HS-5 (cell line): ENCODE measurements at places on chromosomes 12 and 14.

DNA sequence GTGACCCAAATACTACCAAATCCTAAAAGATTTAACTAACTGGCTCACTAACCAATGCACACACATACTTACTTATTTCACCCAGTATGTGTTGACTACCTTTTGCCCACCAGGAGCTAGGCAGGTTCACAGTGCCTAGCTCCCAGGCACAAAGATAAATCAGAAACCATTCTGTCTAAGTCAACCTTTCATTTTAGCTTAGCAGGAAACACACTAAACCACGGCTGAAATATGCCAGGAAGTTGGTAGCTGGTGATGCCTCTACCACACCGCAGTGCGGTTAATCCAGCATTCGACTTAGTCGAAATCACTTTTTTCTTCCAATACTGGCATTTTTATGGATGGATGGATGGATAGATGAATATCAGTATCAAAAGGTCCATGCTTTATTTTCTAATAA lies 597.7 kb downstream of the DIO2 start:
- DNase-seq = no peak

DNA sequence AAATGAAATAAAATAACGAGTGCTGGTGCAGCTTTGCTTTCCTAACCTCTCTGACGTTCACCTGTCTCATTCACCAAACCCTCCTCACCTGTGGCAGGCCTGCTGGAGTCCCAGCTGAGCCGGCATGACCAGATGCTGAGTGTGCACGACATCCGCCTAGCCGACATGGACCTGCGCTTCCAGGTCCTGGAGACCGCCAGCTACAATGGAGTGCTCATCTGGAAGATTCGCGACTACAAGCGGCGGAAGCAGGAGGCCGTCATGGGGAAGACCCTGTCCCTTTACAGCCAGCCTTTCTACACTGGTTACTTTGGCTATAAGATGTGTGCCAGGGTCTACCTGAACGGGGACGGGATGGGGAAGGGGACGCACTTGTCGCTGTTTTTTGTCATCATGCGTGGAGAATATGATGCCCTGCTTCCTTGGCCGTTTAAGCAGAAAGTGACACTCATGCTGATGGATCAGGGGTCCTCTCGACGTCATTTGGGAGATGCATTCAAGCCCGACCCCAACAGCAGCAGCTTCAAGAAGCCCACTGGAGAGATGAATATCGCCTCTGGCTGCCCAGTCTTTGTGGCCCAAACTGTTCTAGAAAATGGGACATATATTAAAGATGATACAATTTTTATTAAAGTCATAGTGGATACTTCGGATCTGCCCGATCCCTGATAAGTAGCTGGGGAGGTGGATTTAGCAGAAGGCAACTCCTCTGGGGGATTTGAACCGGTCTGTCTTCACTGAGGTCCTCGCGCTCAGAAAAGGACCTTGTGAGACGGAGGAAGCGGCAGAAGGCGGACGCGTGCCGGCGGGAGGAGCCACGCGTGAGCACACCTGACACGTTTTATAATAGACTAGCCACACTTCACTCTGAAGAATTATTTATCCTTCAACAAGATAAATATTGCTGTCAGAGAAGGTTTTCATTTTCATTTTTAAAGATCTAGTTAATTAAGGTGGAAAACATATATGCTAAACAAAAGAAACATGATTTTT lies 17.1 kb upstream of the AMN start:
- no peak for DNase-seq

DNA sequence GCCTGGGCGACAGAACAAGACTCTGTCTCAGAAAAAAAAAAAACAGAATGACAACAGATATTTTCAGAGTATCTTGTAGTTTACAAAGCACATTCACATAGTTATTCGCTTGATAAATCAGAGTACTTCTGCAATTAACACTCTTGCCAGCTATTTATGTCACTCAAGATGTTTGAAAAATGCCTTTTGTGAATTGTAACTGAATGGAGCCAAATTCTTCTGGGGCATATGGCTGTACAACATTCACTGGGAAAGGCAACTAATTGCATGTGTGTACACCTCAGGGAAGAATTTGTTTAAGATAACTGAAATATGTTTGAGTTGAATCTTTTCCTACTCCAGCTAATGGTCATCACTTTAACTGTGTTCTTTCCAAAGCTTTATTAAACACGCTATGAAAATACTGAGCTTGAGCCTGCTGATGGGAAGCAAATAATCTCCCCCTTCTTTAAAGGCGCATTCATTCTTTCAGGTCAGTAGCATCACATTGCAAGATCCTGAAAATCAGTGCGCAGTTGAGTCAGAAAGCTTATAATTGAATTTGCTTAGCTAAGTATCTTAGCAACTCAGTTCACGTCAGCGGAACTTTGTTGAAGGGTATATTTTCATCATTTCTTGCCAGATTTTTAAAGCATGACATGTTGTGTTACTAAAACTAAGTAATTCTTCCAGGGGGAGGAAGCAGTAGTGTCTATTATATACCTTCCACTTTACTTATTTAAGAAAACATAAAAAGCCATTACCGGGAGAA lies 66.6 kb downstream of the SINHCAF start:
- DNase-seq = no peak

DNA sequence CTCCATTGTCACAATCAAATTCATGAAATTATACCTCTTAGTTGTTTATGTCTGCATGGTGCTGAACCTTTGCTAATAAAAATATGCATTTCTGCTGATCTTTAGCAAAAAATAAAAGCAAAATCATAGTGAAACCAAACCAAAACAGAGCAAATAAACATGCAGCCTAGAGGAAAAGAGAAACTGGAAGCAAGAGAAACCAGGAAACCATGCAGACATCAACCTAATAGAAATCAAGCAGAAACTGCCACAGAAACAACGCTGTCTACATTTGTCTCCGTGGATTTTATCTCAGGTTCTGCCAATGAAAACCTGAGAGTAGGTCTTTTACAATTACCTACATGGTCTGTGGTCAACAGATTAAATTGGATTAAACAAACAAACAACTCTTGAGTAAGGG lies 173.7 kb downstream of the SYT10 start:
- DNase-seq = no peak

- DNase-seq = peak; percentile 30
Observed at GRCh38 chr14:56271970-56272369, 153.8 kb downstream of the PELI2 start.

GRCh38 chr14:75847584-75847983 lies 134.2 kb downstream of the TGFB3 start:
- no peak for DNase-seq

GRCh38 chr12:124713041-124713435 lies 145.6 kb upstream of the NCOR2 start:
- no peak for DNase-seq

- no peak for DNase-seq
Observed at GRCh38 chr12:89603678-89604077, 77.8 kb upstream of the POC1B start.
